ENCODE measurements at places on chromosomes 12 and 14. TPM values are rescaled to one million over a fixed set of nuclear protein-coding genes. Genes with fewer than 3 reads are reported as not detected.

DNA sequence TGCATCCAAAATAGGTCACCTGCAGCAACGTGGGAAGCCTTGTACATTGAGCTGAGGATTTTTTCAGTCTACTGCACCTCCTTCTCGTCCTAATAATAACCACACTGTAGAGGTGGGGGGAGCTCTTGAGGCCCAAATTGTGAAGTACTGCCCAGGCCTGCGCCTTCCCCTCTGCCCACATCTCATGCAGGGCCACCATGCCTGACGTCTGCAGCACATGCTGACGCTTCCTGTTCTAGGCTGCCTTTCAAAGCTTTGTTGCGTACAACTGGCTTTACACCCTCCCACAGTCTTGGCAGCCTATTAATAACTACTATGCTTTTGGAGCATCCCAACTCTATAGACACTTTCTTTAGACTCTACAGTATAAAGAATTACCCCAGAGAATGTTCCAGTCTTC lies 26.5 kb upstream of the TTC7B start:
- no peak for DNase-seq

DNA sequence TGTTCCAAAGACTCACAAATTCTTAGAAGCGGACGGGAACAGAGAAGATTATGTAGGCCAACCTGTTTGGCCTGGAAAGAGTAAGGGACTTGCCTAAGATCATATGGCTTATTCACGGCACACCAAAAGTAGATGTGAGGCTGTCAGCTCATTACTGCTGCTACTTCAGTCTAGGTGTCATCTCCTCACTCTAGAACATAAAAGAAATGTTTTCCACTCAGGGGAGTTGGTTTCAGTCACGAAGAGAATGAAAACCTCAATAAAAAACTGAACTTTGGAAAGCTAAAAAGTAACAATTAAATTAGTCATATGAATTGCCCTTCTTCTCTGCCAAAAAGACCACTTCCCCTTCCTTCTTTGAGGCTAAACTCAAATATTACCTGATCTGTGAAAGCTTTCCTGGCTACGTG lies 658 bp upstream of the CEP128 start:
- no peak for DNase-seq

DNA sequence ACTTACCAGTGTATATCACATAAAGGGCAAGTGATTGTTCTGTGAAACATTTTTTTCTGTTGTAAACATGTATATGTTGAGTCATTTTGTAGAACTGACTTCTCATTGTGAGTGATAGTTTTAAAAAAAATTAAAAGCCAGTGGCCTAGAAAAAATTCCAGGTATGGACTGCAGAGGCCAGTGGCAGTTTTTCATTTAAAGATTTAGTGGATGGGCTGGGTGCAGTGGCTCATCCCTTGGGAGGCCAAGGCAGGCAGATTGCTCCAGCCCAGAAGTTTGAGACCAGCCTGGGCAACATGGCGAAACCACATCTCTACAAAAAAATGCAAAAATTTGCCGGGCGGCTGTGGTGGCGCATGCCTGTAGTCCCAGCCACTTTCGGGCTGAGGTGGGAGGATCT lies 84.7 kb upstream of the MDM1 start:
- DNase-seq = no peak

- no peak for DNase-seq
These were observed 18.6 kb downstream of the CLIP1 start for GRCh38 chr12:122403831-122404230.

GRCh38 chr12:63982604-63983295 lies 138.2 kb downstream of the SRGAP1 start:
- DNase-seq = no peak

DNA sequence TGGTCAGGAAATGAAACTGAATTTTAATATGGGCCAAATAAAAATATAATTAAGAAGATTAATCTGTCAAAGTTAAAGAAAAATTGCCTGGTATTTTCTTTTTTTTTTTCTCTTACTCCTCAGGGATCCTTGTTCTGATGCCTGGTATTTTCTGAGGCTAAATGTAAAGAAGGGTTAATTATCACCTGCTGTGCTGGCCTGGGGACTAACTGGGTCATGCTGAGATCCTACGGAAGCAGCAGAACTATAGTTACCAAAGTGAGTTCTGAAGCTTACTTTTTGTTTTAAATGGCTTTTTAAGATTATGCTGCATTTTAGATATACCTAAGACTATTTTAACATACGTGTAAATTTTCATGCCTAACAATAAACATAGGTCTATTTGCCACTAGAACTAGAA lies 23.3 kb downstream of the ZC2HC1C start:
- DNase-seq = no peak

DNA sequence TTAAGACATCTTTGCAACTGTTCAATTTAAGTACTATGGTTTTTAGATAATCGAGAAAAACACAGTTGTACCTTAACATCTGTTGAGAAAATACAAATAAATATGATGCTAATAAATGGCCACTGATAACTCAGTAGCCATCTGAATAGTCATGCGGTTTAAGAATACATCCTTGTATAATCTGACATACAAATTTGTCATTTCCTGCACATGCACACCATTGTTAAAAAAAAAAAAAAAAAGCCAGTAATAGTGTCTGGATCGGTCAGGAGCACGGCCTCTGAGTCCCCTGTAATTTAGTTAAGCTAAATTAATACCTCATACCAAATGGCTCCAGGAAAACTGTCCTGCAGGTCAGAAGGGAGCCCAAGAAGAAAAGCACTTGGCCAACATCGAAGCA lies 16.8 kb downstream of the RFC5 start:
- no peak for DNase-seq

DNA sequence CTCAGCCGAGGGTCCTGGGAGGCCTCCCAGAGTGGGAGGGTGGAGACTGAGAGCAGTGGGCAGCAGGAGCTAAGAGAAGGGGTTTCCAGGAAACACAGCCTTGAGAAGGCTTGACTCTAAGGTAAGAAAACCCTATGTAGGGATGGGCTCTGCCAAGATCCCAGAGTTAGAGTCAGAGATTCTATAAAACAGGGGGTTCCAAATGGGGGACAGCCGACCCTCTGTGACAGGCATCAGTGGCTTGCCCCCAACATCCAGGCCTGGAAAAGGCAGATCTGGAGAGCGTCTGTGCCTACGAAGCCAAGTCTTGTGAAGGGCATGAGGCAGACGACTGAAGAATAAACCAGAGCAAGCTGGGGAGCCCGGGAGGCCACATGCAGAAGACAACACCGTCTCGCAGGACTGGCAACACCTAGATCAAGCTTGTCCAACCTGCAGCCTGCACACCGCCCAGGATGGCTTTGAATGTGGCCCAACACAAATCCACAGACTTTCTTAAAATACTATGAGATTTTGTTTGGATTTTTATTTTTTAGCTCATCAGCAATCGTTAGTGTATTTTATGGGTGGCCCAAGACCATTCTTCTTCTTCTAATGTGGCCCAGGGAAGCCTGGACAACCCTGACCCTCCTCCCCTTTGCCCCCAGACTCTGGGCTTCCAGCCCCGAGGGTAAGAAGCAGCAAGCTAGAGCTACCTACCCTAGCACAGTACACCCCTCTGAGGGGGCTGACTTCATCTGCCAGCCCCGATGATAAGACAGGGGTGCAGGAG lies 42.1 kb downstream of the PRMT8 start:
- DNase-seq = no peak

GRCh38 chr14:36418937-36419336 lies 98.5 kb upstream of the MBIP start:
- no peak for DNase-seq

DNA sequence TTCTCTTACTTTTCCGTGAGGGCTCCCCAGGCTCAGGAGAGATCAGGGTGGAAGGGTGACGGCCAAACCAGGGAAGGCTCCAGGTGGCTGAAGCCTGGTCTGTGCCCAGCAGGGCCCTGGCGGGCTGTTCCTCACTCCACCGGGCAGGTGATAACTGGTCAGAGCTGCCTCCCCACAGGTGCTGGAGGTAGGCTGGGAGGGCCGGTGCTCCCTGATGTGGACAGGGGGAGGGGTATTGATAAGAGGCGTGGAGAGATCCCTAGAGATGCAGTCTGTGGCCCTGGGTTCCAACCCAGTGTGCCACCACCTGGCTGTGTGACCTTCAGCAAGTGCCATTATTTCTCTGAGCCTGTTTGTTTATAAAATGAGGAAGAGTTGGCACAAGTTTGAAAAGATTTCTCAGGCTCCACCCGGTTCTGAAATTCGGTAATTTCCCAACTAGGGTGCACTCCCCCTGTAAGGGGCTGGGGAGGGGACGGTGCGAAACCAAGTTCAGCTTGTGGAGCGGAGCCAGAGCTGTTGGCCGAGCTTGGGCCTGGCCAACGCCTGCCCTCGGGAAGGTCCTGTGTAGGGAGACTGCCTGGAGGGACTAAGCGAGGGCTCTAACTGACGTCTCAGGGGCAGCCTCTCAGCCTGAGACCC lies 1.0 kb upstream of the NR4A1 start:
- no peak for DNase-seq

GRCh38 chr14:105929327-105930081 lies 403.1 kb downstream of the TMEM121 start:
- no peak for DNase-seq

GRCh38 chr14:38485026-38485425 lies 229.1 kb upstream of the CLEC14A start:
- DNase-seq = no peak

DNA sequence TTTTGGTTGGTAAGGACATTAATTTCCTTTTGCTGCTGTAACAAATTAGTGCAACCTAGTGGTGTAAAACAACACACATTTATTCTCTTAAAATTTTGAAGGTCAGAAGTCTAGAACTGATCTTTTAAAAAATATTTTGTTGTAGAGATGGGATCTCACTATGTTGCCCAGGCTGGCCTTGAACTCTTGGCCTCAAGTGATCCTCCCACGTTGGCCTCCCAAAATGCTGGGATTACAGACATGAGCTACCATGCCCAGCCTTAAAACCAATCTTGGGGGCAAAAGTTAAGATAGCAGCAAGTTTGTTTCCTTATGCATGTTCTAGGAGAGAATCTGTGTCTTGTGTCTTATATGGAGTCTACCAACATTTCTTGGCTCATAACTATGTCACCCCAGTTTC lies 55.8 kb downstream of the MIA2 start:
- DNase-seq = no peak

DNA sequence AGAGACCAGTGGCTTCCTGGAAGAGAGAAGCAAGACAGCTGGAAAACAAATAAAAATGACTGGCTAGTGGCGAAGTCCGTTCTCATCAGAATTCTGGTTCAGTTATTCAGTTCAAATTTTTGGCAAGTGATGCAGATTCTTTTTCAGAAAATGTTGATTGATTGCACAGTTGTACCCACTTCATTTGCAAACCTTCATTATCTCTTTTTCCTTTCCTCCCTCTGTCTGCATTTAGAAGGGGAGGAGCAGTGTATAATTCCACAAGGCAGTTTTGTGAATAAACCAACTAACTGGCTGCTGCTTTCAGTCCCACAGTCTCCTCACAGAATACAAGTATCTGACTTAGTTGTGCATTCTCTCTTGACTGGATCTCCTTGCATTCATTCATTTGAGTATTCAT lies 417.5 kb downstream of the NPAS3 start:
- DNase-seq = no peak

GRCh38 chr12:1518591-1519516 lies 75.5 kb downstream of the FBXL14 start:
- peak; percentile 63 for DNase-seq

- DNase-seq = peak; percentile 82
These were observed 5.7 kb upstream of the VTI1B start for GRCh38 chr14:67680121-67680602.

GRCh38 chr14:25074099-25074685 lies 24.2 kb upstream of the STXBP6 start:
- no peak for DNase-seq

GRCh38 chr12:109020796-109021380 lies at the start of gene SVOP:
Gene SVOP (minus strand): TSS chr12:109021068. CDS start chr12:109020868, 200 bp downstream.
- peak; percentile 64 for DNase-seq

- no peak for DNase-seq
These were observed 314 bp upstream of the DHRS7 start for GRCh38 chr14:60165547-60165876.

GRCh38 chr12:130925666-130926015 lies 28.1 kb upstream of the ADGRD1 start:
- DNase-seq = peak; percentile 21

- DNase-seq = no peak
These were observed 5.0 kb downstream of the TBX5 start for GRCh38 chr12:114400925-114401324.

DNA sequence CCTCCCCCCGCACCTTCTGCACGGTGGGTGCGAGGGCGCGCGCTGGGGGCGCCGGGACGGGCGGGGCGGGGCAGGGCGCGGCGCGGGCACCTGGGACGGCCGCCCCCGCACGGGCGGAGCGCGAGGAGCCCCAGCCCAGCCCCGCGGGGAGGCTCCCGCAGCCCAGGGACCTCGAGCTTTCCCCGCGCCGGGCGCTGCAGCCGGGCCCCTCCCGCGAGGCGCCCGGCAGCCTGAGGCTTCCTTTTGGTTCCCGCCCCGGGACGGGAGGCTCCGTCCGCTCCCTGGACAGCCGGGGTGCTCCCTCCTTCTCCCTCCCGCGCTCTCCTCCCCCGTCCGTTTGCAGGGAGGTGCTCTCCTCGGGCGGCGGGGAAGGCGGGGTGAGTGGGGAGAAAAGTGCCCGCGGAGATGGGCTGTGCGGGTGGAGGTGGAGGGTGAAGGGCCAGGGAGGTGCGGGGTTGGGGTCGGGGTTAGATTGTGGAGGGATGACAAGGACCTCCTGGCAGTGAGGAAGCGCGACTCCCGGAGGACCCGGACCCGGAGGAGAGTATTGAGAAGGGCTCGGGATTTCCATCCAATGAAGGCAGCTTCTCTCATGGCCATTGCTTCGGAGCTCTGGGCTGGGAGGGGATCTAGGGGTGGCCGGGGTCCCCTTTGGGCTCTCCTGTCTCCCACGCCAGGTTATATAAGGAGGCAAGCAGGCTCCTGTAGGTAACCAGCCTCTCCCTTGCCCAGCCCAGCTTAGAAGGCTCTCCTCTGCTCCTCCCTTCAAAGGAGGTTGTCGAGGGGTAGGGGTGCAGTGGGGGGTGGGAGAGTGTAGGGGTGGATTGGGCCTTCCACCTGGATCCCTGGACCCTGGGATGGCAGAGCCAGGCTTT lies 645 bp downstream of the JDP2 start:
- no peak for DNase-seq

- peak; percentile 71 for DNase-seq
These were observed 120.0 kb upstream of the SLC38A2 start for GRCh38 chr12:46492471-46493085.

The P2RX7 gene
- 3.8 TPM for total RNA-seq

The AQP6 gene
- not detected for total RNA-seq

The KCNK13 gene
- total RNA-seq = not detected

The POTEM gene
- not detected for total RNA-seq

The VSX2 gene
- not detected for total RNA-seq

The CCDC175 gene
- not detected for total RNA-seq

The TAS2R9 gene
- not detected for total RNA-seq

The PZP gene
- not detected for total RNA-seq

The ASIC1 gene
- total RNA-seq = 3.3 TPM

The MFAP5 gene
- 0.65 TPM for total RNA-seq

The CISTR gene
- not detected for total RNA-seq

The DPY19L2 gene
- 2.1 TPM for total RNA-seq

The TSHR gene
- not detected for total RNA-seq

The ITGB7 gene
- total RNA-seq = 0.09 TPM

The OR4K5 gene
- total RNA-seq = not detected

The BDKRB1 gene
- total RNA-seq = 6.1 TPM

The ANHX gene
- total RNA-seq = not detected
